ENCODE measurements at places on chromosomes 1 and 21.
A peak's percentile ranks its signal among the peaks of the same experiment; 100 is the strongest.

DNA sequence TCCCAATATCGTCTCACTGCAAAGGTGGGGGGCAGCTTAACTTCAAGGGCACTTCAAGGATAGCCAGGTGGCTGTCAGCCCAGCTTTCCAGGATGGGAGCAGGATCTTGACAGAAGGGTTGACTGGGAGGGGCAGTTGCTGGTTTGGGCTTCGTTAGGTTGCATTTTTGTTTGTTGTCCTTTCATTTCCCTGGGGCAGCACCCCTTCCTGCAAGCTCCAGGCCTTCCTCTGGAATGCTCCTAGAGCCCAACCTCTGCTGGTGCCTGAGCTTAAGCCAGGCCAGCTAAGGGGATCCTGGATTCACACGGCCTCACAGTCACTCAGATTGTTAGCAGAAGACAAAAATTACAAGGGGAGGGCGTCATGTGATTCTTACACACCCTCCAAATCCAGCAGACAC is 4.1 kb upstream of the OLIG2 start:
- no peak for DNase-seq

DNA sequence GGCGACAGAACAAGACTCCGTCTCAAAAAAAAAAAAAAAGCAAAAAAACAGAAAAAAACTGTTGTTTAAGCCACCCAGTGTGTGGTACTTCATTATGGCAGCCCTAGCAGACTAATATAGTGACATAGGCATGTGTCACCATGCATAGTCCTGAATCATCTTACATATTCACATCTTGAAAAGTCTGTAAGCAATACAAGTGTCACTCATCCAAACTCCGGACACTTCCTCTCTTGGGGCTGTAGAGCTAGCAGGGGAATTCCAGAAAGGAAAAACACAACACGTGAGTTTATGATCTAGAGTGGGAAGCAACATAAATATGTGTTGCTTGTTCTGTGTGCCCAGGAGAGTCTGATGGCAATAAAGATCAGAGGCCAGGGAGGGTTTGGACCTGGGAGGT is 81.6 kb upstream of the KCNE2 start:
- no peak for DNase-seq

DNA sequence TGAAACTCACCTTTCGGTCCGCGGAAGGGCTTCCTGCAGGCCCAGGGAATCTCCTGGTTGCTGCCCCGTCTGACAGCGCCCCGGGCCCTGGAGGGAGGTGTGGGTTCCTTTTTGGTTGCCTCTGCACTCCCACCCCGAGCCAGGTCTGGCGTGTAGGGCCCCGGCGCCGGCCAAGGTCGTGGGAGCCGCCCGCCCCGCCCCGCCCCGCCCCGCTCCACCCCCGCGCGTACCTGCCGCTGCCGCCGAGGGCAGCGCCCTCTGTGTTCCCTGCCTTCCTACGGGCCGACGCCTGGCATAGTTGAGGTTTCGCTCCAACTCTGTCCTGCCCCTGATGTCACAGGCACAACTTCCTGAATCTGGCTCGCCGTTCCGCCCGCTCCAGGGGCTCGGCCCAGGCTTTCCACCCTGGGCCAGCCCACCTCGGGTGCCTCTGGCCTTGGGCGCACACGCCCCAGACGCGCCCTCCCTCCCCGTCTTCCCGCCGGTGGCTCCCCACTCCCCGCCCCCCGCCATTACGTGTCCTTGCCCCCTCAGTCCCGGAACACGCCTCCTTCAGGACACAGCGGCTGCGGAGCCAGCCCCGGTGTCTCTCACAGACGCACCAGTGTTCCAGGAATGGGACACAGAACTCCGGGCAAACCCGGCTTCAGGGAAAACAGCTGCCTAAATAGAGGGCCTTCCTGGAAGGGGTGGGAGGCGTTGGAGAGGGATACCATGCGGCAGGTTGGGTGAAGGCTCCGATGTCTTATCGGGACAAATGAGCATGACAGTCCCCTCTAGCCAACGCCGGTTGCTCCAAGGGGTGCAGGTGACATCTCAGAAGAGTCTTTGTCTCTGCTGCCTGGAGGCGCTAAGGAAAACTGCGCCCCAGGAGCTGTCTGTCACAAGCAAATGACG is at the start of gene KIAA0040:
KIAA0040 (minus strand) TSS at position 147 of the 897 bp plus-strand sequence. CDS start 31,763 bp downstream, outside the sequence.
- peak; percentile 58 for DNase-seq

DNA sequence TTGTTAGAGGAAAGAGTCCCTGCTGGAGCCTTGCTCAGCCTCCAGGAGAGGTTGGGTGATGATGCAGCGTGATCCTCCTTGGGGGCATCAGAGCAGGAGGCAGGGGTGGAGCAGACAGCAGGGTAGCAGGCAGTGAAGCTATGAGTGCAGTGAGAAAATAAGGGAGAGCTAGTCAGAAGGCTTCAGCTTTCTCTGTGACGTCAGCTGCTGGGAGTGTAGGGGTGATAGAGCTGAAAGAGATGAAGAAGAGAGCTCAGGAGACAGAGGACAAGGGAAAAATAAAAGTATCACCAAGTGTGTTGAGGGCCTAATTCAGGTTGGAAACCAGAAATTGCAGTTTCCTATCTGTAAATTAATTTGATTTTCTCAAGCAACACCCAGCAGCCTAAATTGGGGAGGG is 2.2 kb upstream of the ADAM30 start:
- DNase-seq: no peak

DNA sequence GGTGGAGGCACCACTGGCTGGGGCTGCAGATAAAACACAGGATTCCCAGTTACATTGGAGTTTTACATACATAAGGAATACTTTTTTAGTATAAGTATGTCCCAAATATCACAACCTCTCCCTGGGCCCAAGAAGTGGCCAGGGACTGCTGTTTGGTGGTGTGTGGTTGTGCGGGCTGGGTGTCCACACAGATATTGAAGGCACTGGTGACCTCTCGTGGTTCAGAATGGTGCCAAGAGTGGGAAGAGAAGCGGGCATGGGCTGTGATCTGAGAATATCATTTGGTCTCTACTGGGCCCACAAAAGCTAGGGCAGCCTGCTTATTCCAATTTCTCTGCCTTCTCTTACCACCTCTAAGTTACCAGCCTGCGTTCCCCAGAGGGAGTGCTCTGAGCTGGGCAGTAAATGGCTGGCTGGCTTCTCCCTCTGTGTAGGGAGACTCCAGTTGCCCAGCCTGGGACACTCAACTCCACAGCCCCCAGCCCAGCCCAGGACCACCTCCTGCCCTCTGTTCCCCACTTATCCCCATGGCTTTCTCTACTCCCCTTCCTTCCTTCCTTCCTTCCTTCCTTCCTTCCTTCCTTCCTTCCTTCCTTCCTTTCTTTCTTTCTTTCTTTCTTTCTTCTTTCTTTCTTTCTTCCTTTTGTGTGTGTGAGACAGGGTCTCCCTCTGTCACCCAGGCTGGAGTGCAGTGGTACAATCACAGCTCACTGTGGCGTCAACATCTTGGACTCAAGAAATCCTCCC is 42.8 kb upstream of the RD3 start:
- no peak for DNase-seq

GRCh38 chr1:215665215-215665614 is 98.1 kb downstream of the KCTD3 start:
- DNase-seq: no peak

GRCh38 chr1:100296140-100296539 is 30.1 kb downstream of the RTCA start:
- no peak for DNase-seq

GRCh38 chr1:108007531-108007930 is 42.6 kb upstream of the VAV3 start:
- DNase-seq: no peak

- no peak for DNase-seq
Observed at GRCh38 chr21:37579356-37579755, 212.8 kb downstream of the DYRK1A start.

DNA sequence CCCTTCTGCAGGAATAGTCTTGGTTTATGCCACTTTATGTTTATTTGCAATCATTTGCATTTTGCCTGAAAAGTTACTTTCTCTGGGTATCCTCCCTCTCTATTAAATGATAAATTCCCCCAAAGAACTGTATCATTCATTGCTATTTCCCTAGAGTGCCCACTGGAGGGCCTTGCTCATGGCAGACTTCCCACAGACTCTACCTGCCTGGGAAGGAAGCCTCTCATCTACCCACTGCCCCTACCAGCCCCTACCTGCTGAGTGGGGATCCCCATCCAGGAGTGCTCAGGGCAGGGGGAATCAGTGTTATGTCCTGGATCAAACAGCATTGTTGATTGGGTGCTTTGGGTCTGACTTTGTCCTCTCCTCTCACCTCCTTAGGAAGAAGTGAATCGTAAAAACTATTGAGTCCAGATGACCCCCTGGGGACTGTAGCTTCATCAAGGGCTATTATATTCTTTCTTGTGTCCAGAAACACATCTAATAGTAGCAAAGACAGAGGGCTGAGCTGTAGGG is 6.8 kb upstream of the LRRN2 start:
- no peak for DNase-seq

- no peak for DNase-seq
Observed at GRCh38 chr1:1758692-1759455, 19.4 kb downstream of the NADK start.

DNA sequence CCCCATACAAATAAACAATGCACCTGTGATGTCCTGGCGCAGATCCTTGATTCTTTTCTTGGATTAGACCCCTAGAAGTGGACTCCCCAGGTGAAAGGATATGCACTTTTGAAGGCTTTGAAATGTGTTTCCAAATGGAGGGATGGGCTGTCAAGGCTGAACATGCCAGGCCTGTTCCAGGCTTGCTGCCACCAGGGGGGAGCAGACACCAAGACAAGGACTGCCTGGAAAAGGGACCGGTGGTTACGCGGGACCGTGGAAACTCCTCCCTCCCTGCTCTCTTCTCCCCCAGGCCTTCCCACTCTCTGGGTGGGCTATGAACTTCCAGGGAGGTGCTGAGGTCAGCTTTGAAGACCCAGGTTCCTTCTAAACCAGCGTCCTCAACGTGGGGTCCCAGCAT is 12.7 kb downstream of the C1QB start:
- DNase-seq: no peak

DNA sequence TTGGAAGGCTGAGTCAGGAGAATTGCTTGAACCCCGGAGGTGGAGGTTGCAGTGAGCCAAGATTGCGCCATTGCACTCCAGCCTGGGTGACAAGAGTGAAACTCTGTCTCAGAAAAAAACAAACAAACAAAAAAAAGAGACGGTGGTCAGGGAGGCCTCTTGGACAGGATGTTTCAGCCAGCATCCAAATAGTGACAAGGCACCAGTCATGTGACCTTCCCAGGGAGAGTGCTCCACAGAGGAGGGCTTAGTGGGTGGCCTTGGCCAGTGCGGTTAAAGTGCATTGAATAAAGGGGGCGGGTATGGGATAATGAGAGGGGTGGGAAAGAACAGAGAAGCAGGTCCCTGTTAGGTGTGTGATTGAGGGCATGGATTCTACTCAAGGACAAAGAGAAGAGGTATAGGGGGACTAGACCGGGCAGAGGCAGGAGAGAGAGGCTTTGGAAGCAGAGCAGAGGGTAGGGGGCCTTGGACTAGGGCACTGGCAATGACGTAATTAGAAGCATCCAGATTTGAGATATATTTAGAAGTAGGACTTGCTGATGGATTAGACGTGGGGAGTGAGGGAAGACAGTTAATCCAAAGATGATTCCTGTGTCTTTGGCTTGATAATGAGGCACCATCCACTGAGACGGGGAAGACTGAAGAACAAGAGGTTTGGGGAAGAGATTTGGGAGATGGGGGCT is 12.0 kb upstream of the RYR2 start:
- no peak for DNase-seq

- DNase-seq: no peak
Observed at GRCh38 chr1:6271006-6271405, 10.1 kb upstream of the GPR153 start.
